ENCODE measurements at places on chromosomes 5 and 9. TPM values are rescaled to one million over a fixed set of nuclear protein-coding genes. Genes with fewer than 3 reads are reported as not detected.

GRCh38 chr5:137263371-137264005 is 235.6 kb downstream of the SPOCK1 start:
- no peak for DNase-seq

DNA sequence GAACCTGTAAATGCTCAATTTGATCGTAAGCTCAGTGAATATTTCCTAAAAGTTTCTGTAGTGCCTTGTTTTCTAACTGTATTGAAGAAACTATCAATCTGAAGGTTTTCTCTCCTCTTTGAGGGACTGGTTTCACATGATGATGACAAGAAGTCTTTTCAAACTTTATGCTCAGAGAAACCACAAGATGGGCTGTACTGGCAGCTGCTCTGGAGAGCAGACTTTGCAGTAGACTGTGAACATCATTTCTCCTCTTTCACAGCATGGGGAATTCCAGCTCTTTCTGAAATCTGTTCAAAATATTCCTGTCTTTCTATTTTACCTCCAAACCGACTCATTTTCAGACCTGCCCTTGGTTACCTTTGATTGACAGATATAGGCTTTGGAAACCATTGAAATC is 194.4 kb downstream of the IZUMO3 start:
- DNase-seq = no peak

GRCh38 chr9:121272401-121272948 is 4.5 kb downstream of the GSN start:
- no peak for DNase-seq

- DNase-seq = no peak
These were observed 183.6 kb downstream of the CFAP90 start for GRCh38 chr5:7667216-7667767.

- DNase-seq = no peak
These were observed 46.0 kb downstream of the CRB2 start for GRCh38 chr9:123401879-123402513.

Gene RPP25L
- total RNA-seq = 21.7 TPM

GRCh38 chr9:136231478-136232297 is 13.9 kb downstream of the QSOX2 start:
- DNase-seq = peak; percentile 43

Gene KCTD16
- total RNA-seq = not detected

GRCh38 chr5:9861666-9862256 is 231.6 kb upstream of the TAS2R1 start:
- DNase-seq = no peak

DNA sequence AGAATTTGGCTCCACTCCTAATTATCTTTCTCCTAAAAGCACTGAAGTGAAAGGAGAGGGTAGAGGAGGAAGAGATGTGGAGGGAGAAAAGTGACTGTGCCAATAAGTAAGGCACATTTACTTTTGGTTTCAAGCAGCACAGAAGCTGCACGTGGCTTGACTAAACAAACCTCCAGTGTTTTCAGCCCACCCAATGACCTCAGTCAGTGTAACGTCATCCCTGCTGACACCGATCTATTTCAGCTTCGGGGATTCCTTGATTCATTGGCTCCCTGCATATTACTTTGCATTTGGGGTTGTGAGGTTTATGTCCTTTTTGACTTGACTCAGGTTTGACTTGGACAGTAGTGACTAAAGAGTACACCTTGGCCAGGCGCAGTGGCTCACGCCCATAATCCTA is 35.6 kb upstream of the NIM1K start:
- DNase-seq = no peak

Gene SERF1A
- total RNA-seq = 13.9 TPM

DNA sequence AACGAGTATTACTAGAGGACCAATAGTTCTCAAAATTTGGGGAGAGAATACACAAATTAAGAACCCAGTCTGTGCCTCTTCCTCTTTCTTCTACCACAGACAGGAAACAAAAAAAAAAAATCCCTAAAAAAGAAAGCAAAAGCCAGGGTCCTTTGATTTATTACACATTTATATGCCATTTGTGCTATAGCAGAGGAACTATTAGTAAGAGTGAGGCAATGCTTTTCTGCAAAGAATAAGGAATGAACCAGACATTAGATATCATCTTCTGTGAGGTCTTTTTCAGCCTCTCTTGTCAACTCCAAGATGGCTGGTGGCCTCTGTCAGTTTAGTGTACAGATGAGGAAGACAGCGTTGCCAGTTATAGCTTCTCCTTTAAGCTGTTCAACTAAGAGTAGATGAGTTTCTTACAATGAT is 127.6 kb downstream of the RFX3 start:
- peak; percentile 66 for DNase-seq

- no peak for DNase-seq
These were observed 10.0 kb downstream of the PALM2AKAP2 start for GRCh38 chr9:109789971-109790370.

DNA sequence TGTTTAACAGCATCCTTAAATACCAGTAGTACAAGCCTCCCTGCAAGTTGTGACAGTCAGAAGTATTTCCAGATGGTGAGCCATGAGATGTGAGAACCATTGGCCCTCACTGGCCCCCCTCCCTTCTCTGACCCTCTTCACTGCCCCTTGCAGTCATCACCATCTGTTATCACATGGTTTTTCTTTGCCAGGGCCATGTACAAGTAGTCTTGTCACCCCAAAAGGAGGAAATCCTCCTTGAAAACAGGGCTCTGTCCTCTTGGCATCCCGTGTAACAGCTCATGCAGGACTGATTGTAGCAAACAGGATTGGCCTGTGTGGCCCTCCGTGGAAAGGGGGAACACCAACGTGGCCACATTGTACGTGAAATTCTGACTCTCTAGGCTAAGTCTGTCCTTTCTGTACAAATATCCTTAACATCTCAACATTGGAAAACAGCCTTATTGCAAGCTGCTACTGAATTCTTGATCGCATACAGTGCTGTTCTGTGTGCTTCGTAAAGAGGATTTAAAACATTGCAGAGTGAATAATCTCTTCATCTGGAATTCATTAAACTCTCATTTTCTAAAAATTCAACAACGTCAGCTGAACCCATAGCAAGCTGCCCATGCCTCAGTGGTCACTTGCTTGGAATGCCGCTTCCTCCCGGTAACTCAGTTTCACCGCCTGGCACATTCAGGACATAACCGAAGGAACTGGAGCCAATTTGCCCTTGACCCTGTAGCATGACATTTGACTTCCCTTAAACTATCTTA is 171.7 kb downstream of the ATPSCKMT start:
- no peak for DNase-seq

DNA sequence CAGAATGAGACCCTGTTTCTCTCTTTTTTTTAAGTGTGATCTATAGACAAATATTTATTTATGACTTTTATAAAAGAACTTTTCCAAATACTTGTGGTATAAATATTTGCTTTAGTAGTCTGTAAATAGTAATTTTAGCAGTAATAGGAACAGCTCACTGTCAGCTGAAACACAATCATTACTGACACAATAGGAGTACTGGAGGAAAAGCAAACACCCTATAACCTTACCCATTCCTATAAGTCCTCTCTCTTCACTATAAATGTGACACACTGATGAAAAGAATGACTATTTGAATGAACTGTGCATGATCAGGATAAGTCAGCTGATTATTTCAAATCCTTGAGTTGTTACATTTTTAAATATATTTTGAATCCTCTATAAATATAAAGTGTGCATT is 72.4 kb downstream of the CDH12 start:
- no peak for DNase-seq

GRCh38 chr5:145585443-145586148 is 249.5 kb downstream of the PRELID2 start:
- no peak for DNase-seq

Gene PPP2R2B
- total RNA-seq = not detected

- no peak for DNase-seq
These were observed 453.5 kb downstream of the RAB3C start for GRCh38 chr5:59036274-59036961.

- DNase-seq = no peak
These were observed 62.5 kb upstream of the PTPN3 start for GRCh38 chr9:109560470-109561132.

DNA sequence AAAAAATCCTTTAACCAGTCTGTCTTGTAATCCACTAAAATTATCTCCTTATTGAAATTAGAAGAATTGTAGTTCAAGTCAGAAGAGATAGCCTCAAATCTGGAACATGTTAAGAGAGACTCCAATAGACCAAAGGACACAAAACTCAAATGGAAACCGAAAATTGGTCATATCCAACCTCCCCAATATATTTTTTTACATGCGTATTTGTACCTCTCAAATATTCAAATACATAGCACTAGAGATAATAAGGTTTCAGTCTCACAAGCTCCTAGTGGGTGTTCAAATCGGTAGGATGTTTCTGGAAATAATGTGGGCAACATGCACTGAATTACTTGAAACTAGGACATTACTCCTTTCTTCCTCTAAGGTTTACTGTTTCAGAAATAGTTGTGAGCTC is 33.5 kb downstream of the EPB41L4A start:
- DNase-seq = no peak

DNA sequence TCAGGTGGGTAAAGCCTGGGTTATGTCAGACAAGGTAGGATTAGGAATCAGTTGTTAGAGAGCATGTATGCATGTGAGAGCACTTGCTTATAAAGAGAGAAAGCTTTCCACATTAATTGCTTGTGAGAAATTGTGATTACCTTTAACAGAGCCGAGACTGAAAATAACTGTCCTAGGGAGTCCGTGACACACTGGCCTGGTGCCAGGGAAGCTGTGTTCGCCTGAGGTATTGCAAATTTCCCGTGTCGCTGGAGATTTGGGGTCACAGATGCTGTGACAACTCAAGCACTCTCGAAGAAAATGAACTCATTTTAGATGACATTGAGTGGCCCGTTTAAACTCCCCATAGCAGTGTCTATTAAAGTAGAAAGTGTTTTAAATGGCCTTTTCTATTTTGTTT is 9.6 kb downstream of the SLC1A1 start:
- DNase-seq = no peak

DNA sequence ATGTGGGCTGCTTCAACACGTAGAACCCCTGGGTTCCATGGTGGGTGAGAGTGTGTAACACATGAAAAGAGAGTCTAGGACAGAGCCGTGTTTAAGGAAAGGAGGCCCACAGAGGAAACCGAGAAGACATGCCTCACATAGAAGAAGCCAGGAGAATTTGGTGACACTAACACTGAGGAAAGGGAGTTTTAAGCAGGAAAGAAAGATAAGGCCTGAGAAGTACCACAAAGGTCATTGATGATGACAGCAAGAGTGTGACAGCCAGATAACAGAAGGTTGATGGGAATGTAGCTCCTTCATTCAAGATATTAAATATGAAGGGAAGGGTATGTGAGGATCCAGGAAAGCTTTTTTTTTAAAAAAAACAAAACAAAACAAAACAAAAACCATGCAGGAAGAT is 72.4 kb upstream of the SPRY4 start:
- DNase-seq = no peak

DNA sequence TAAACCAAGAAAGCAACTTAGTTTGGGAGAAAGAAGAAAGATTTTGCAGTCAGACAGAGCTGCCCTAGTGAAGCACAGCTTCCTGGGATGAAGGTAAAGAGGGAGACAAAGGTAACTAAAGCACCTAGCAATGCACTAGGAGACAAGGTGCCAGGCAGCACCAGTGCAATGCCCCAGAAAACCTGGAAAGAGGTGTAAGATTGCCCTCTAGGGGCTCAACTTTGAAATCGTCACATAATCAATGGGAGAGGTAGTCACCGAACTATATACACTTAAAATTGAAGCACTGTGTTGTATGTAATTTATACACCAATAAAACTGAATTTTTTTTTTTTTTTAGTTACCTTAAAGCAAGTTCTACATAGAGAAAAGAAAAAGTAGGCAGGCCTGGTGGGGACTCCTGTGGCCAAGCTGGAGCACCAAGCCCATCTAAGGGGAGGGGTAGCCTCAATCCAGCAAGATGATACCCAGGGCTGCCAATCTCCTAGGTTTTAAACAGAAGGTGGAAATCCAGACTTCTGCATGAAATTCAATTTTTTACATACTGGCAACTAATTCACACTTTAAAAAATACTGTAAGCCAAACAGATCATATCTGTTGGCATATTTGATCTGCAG is 48.2 kb downstream of the CDK5RAP2 start:
- no peak for DNase-seq

- DNase-seq = peak; percentile 45
These were observed 368 bp downstream of the SURF1 start for GRCh38 chr9:133355881-133356357.

DNA sequence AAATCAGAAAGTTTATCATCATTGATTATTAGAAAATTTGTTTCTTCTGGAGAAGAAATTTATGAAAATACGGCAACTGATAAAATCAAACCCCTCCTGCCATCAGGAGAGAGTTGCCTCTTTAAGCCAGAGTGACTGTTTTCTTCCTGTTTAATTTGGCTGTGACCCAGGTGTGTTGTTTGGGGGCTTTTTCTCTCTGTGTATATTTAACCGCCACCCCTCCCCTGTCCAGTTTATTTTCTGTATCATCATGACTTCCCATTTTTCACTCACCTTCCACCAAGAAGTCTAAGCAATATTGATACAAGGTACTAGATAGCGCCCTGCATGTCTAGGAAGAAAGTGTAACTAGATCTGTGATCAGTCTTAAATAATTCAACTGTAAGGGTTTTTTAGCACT is 50.1 kb downstream of the FAM78A start:
- no peak for DNase-seq

Gene IGIP
- total RNA-seq = 10.0 TPM

DNA sequence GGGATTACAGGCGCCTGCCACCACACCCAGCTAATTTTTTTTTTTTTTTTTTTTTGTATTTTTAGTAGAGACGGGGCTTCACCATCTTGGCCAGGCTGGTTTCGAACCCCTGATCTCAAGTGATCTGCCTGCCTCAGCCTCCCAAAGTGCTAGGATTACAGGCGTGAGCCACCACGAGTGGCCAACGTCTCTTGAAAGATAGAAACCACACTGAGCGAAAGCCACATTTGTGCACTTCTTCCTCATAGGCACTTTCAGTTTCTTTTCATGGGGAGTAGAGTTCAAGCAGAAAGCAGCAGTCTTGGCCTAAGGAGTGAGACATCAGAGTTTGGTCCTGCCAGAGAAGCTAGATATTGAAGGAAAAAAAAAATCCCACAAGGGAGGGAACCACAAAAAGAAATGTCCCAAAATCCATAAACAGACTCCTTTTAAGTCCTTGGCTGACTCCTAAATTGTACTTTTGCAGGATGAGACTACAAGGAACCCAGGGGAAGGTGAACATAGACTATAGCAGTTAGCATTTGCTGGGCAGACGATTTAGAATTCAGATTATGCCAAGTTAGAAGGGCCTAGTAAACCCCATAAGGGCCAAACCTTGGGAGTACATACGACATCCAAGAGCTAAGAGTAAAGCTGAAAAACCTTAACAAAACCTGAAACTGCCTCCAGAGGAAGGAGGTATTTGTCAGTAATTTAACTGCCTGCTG is 43.9 kb upstream of the GLIPR2 start:
- peak; percentile 76 for DNase-seq

Gene PCDHB10
- total RNA-seq = not detected

GRCh38 chr5:96649251-96649662 is 12.9 kb upstream of the CAST start:
- DNase-seq = no peak

- DNase-seq = no peak
These were observed 423.8 kb downstream of the SPOCK1 start for GRCh38 chr5:137075163-137075970.

- DNase-seq = no peak
These were observed 13.8 kb upstream of the ZDHHC11 start for GRCh38 chr5:864492-865167.

Data from B cell (primary cell).